ENCODE measurements at places on chromosomes 12 and 14.

GRCh38 chr12:120751389-120751788, 25.8 kb downstream of the ACADS start:
- no peak for DNase-seq

DNA sequence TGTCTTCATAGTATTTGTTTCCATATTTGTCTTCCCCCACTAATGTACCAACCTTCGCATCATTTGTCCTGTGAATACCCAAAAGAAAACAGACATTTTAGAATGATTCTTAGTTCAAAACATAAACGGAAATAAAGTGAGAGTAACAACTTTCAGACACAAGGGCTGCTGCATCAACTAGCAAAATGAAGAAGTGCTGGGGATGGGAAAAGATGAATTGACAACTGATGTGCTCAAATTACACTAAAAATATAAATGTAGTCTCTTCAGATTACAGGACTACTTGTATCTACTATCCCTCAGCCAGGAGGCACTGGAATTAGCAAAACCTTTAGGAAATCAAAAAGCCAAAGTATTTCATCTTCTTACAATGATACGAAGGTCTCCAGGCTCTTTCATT, 743 bp downstream of the NDUFA12 start:
- DNase-seq: no peak

DNA sequence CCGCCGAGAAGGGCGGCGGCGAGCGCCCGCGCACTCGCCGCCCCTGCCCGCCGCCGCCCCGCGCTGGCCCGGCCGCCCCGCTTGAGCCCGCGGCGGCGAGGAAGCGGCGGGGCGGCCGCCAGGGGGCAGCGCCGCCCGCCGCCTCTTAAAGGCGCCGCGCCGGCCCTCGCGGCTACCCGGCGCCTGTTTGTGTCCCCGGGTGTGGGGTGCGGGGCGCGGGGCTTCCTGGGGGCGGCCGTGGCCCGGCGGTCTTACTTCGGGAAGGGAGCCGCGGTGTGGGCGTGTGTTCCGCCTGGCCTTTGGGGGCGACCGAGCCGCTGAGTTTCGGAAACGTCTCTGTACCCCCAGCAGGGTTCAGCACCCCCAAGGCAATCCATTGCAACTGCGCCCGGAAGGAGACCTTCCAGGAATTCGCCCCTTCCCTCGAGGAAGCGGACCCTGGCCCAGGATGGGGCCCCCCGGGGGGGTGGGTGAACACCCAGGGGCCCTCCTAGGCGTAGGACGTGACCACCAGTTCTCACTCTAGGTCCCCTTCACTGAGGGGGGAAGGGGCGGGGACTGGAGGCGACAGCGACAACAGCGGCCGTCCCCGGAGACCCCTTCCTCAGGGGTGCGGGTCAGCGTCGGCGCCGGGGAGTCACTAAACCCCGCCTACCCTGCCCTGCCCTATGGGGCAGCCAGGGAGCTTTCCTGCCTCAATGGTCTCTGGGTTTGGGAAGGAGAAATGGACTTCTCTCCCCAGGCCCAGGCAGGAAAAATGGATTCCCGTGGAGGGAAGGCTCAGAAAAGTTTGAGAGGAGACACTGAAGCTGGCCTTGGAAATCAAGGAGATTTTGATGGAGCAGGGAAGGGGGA, at the start of gene ITPK1:
ITPK1 (minus strand) TSS at position 105 of the 855 bp plus-strand sequence. CDS start 762 bp downstream, outside the sequence.
- DNase-seq: peak; percentile 36

GRCh38 chr14:105481886-105482457, 4.7 kb upstream of the CRIP1 start:
- peak; percentile 92 for DNase-seq

- DNase-seq: no peak
Observed at GRCh38 chr14:80477388-80478160, 266.3 kb upstream of the DIO2 start.

GRCh38 chr12:52215587-52216031, 17.4 kb upstream of the KRT7 start:
- DNase-seq: no peak

DNA sequence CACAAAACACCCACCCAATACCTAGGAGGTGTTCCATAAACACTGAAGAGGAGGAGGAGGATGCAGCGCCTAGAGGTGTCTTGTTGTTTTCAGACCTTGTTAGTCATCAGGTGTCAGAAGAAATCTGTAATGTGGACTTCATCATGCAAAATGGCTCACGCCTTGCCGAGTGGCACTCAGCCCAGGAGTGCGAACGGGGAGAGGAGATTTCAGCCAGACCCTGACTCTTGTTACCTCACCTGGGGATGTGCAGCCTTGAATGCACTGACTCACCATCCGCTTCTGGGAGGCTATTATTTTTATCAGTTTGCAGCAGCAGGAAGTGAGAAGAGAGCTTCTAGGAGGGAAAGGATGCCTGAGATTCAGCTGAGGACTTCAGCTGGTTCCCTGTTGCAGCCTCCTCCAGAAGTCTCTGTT, 48.2 kb upstream of the PLXNC1 start:
- DNase-seq: no peak

GRCh38 chr14:85576218-85576617, 46.3 kb downstream of the FLRT2 start:
- no peak for DNase-seq

- no peak for DNase-seq
Observed at GRCh38 chr14:39768589-39768988, 336.4 kb upstream of the FBXO33 start.

DNA sequence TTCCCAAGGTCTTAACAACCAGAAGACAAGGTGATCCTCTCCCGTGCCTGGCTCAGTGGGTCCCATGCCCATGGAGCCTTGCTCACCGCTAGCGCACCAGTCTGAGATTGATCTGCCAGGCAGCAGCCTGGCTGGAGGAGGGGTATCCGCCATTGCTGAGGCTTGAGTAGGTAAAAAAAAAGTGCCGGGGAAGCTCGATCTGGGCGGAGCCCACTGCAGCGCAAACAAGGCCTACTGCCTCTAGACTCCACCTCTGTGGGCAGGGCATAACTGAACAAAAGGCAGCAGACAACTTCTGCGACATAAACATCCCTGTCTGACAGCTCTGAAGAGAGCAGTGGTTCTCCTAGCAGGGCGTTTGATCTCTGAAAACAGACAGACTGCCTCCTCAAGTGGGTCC, 104.0 kb downstream of the C14orf39 start:
- no peak for DNase-seq

GRCh38 chr12:12704593-12705230, 8.7 kb upstream of the GPR19 start:
- DNase-seq: no peak

- DNase-seq: no peak
Observed at GRCh38 chr12:3589745-3590144, 98.7 kb downstream of the PRMT8 start.

DNA sequence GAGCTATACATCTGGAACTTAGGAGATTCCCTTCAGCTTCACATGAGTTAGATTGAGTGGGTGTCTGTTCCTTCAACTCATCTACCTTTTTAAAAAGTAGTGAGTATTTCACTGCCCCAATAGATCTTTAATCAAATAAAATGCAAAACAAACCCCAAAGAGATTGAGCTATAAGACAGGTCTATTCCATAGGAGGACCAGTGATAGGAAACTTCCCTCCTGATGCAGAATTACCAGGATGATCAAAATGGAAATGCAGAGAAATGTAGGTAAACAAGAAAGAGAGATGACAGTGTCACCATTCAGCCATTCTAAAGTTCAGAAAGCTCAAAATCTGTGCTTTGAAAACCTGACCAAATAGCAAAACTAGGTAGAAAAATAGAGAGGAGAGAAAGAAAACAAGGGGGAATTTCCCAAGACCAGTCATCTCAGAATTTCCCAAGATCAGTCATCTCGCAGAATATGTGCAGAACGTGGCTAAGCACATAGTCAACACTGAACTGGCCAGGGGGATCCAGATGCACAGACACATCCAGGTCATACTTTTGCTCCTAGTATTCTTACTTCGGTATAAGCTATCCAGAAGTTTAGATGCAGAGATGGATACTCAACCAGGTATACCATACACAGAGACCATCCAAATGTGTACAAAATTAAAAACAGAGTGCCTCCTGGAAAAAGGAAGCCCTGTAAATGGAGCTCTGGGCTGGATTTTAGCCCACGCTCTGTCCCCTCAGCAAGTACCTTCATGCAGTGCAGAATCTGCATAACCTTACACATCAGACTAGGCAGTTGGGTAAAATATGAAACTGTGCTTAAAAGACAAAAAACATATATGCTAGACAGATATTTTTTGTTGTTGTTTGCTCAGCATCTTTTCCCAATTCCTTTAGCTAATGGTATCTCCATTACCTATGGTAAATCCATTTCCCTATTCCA, 27.4 kb downstream of the SLC41A2 start:
- peak; percentile 22 for DNase-seq
